ENCODE measurements at places on chromosomes 12 and 14. TPM values are rescaled to one million over a fixed set of nuclear protein-coding genes. Genes with fewer than 3 reads are reported as not detected.

DNA sequence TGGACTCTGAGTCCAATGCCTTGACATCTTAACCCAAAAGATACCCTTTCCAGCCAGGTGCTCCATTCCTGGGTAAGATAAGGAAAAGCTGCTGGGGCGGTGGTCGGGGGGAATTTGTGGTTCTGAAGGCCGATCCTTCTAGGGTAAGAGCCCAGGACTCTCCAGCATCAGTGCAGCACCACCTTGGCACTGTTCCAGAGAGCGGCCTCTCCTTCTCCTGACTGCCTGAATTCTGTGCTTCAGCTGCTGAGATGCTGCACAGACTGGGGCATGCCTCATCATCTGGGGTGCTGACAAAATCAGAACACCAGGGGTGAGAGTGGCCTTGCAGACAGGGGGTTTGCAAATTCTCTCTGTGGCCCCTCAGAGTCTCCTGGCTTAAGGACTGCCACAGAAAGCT, 87.5 kb downstream of the SPTB start:
- DNase-seq: peak; percentile 64

SLC39A5 gene
- total RNA-seq: not detected

- DNase-seq: no peak
Measured at GRCh38 chr12:9132008-9132535, 16.4 kb upstream of the A2M start.

- DNase-seq: no peak
Measured at GRCh38 chr12:91778938-91779400, 366.7 kb downstream of the BTG1 start.

DNA sequence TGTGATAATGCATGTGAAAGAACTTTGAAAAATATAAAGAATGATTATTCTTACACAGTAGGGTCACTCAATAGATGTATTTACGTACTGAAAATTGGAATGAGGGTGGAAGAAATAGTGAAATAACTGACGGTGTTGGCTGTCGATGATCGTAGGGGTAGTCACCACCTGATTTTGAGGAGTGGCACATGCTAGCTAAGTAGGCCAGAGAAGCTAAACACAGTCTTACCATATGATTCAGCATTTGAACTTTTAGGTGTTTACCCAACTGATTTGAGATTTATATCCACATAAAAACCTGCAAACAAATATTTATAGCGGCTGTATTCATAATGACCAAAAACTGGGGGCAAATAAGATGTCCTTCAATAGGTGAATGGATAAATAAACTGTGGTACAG, 47.6 kb upstream of the HIF1A start:
- DNase-seq: no peak

Measured in G401 (cell line).